Amygdala (tissue), 56 donors: ENCODE measurements at places on chromosomes 16 and 17.

DNA sequence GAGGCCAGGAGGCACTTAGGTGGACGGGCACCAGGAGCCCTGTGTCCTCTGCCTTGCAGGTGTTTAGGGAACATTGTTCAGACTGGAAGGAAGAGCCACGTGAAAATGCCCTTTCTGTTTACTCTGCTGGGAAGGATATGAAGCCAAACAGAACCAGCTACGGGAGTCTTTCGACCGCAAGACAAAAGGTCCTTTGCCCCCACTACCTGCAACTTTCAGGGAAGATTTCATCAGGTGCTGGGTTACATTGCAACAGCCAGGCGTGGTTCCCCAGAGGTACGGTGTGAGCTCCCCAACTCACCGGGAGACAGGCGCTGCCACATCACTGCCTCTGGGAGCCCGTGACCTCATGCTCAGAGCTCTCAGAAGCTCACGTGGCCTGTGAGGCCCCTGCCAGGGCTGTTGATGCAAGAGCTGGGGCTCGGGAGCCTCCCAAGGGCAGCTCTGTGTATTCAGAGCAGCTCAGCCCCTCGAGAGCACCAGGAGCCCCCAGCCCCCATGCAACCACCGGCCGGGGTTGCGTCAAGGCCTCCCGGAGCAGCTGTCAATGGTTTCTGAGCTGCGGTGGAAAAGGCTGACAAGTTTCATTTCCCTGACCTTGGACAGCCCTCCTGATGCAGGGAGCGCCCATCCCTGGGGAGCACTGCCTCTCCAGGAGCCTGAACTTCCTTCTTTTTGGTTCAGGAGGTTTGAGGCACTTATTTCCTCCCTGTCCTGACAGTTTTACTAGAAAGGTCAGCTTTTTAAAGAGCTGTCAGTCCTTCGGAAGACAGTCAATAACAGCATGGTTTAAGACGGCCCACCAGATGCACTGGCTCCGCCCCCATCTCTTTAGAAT is 42.1 kb downstream of the TBC1D16 start:
- DNase-seq: no peak

- no peak for DNase-seq
These were observed 3.1 kb downstream of the MINK1 start for GRCh38 chr17:4836221-4836620.

DNA sequence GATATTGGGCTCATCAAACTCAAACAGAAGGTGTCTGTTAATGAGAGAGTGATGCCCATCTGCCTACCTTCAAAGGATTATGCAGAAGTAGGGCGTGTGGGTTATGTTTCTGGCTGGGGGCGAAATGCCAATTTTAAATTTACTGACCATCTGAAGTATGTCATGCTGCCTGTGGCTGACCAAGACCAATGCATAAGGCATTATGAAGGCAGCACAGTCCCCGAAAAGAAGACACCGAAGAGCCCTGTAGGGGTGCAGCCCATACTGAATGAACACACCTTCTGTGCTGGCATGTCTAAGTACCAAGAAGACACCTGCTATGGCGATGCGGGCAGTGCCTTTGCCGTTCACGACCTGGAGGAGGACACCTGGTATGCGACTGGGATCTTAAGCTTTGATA is 2.6 kb upstream of the HPR start:
- DNase-seq: no peak

DNA sequence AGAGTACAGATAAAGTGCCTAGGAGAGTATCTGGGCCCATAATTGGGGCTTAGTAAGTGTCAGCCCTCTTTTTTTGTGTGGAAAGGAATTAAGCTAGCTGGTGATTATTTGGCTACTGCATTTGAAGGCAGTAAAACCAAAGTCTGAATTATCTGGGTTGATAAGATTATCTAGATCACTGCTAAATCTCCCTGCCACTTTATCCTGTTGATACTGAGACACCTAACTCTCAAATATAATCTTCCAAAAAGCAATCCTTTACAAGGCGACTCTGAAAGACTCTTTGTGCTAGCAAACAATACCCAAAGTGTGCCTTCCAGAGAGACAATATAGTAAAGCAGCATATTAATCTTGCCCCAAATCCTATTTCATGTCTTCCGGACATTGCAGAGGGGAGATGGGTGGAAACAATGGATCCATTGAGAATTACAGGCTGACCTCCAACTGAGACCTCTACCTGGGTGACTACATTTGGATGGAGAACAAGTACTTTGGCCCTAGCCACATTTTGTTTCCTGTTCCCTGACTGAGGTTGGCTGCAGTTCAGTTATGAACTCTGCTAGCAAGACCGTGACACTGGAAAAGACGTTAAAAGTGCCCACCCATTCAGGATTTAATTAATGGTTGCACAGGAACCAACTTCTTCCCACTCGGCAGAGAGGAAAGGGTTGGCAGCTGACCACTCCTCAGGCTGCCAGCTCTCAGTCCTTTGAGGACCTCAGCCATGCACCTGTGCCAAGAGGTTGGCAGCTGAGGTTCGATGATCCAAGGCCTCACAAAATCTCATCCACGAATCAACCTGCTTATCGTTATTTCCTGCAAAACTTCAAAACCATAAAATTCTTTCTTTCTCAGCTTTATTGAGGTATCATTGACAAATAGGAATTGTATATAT is 72.6 kb downstream of the SYCE1L start:
- no peak for DNase-seq

GRCh38 chr16:46613352-46613751 is 7.8 kb downstream of the SHCBP1 start:
- no peak for DNase-seq

DNA sequence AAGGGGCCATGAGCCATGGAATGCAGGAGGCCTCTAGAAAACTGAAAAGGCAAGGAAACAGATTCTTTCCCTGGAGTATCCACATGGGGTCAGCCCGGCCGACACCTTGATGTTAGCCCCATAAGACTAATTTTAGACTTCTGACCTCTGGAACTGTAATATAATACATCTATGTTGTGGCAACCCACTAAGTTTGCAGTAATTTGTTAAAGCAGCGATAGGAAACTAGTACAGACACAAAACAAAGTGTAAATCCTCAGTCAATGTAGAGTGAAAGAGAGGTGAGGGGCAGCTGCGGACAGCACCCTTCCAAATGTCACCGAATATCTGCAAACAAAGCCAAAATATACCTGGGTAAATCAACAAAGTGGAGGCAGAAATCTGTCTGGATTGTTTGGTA is 7.2 kb upstream of the SIAH1 start:
- no peak for DNase-seq
